ENCODE measurements at places on chromosomes 5 and 9.

DNA sequence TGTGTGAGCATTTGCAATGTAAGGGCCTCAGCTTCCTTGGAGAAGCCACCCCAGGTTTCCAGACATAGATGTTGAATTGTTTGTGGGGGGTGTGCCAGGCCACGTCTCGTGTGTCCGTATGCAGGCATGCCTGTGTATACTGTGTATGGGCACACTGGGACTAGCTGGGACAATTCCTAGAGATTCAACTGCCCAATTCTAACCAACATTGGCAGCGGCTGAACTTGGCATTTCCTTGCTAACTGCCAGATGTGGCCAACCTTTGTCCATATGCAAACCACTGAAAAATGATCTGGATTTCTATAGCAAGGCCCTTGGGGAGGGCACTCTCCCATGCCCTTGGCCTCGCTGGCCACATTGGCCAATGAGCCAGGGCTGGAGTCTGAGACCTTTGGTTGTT is 50.3 kb downstream of the SAR1B start:
- no peak for DNase-seq

DNA sequence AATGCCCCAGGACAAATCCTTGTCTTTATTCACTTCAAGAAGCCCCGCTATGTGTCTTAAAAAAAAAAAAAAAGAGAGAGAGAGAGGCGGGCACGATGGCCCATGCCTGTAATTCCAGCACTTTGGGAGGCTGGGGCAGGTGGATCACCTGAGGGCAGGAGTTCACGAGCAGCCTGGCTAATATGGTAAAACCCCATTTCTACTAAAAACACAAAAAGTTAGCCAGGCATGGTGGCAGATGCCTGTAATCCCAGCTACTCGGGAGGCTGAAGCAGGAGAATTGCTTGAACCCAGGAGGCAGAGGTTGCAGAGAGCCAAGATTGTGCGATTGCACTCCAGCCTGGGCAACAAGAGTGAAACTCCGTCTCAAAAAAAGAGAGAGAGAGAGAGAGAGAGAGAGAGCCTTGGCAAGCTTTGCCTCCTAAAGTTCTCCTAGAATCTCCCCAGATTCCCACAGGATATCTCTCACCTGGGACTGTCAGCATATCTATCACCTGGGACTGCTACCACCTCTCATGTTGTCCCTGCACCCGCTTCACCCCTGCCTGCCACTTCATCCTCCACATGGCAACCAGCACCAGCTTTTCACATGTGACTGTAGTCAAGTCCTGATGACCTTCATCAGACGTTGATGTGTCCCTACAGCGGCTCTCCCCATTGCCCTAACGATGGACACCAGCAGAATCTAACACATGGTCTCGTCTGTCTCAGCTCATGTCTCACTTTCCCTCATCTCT is 5.8 kb downstream of the ITK start:
- DNase-seq = no peak

DNA sequence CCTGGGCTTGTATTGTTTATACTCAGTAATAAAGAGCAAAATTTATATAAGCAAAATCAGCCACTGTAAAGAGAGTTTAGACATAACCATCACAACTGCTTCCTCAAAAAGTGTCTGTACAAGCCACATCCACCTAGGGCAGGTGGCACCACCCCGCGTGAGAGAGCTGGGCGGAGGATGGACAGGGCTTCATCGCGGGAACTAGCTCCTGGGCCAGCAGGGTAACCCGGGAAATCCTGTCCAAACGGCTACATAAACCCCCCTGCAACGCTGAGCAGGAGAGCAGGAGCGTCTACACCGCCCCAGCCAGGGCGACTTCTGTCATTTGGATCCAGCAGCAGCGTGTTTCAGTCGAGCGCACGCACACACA is 1.3 kb downstream of the SLC6A3 start:
- no peak for DNase-seq

GRCh38 chr9:98556511-98556910 is 152.2 kb downstream of the GABBR2 start:
- no peak for DNase-seq
